ENCODE measurements at places on chromosomes 12 and 14. TPM values are rescaled to one million over a fixed set of nuclear protein-coding genes. Genes with fewer than 3 reads are reported as not detected.

C1R gene
- total RNA-seq: 3.1 TPM

COX8C gene
- total RNA-seq: not detected

VASH1 gene
- 3.3 TPM for total RNA-seq

EAPP gene
- 44.6 TPM for total RNA-seq

SYCP3 gene
- total RNA-seq: 0.70 TPM

SYNJ2BP gene
- 12.9 TPM for total RNA-seq

RTN1 gene
- not detected for total RNA-seq

ABCC9 gene
- not detected for total RNA-seq

MSI1 gene
- not detected for total RNA-seq

LMNTD1 gene
- not detected for total RNA-seq

CACNA1C gene
- 0.28 TPM for total RNA-seq

MYRFL gene
- not detected for total RNA-seq

WNT1 gene
- total RNA-seq: 0.72 TPM

CYP46A1 gene
- 0.36 TPM for total RNA-seq

FAIM2 gene
- 0.05 TPM for total RNA-seq

TBC1D30 gene
- total RNA-seq: 0.24 TPM

KRT7 gene
- total RNA-seq: 6.3 TPM

NPC2 gene
- 67.9 TPM for total RNA-seq

SERPINA3 gene
- not detected for total RNA-seq

BICDL1 gene
- 54.4 TPM for total RNA-seq

ESRRB gene
- not detected for total RNA-seq

PLCZ1 gene
- total RNA-seq: not detected

GLI1 gene
- 0.88 TPM for total RNA-seq

ACOT4 gene
- total RNA-seq: 1.1 TPM

ZNF664 gene
- 43.9 TPM for total RNA-seq

All from activated naive CD4-positive, alpha-beta T cell treated with anti-CD3 and anti-CD28 coated beads, Interleukin-2, amount 10 ng/mL, durations not matched to agents 5 hours and 36 hours (primary cell).